Stimulated activated CD4-positive, alpha-beta T cell treated with anti-CD3 and anti-CD28 coated beads, TNF-alpha, amount 100 ng/mL, for 48 hours (primary cell): ENCODE measurements at places on chromosomes 7 and 10.
A peak's percentile ranks its signal among the peaks of the same experiment; 100 is the strongest.

GRCh38 chr10:86281396-86281795, 85.2 kb downstream of the GRID1 start:
- no peak for DNase-seq

- no peak for DNase-seq
Measured at GRCh38 chr7:149719050-149719899, 54.1 kb downstream of the ZNF467 start.

DNA sequence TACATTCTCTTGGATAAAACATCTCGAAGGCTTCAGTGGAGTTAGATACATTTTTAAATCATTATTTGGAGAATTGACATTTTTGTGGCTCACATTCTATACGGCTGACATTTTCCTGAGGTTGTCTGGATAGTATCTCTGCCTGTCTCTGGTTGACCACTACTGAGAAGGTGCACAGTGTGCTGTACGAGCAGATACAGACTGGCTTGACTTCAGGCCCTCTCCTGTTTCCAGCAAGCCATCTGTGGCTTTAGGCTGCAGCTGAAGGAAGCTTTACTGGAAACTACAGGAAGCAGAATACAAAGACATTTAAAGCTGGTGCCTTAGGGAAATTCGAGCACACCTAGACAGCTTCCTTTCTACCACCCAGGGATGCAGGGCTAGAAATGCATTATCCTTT, 39.3 kb upstream of the RSU1 start:
- DNase-seq, result no peak

- no peak for DNase-seq
Measured at GRCh38 chr7:46360811-46361210, 439.7 kb upstream of the IGFBP3 start.

DNA sequence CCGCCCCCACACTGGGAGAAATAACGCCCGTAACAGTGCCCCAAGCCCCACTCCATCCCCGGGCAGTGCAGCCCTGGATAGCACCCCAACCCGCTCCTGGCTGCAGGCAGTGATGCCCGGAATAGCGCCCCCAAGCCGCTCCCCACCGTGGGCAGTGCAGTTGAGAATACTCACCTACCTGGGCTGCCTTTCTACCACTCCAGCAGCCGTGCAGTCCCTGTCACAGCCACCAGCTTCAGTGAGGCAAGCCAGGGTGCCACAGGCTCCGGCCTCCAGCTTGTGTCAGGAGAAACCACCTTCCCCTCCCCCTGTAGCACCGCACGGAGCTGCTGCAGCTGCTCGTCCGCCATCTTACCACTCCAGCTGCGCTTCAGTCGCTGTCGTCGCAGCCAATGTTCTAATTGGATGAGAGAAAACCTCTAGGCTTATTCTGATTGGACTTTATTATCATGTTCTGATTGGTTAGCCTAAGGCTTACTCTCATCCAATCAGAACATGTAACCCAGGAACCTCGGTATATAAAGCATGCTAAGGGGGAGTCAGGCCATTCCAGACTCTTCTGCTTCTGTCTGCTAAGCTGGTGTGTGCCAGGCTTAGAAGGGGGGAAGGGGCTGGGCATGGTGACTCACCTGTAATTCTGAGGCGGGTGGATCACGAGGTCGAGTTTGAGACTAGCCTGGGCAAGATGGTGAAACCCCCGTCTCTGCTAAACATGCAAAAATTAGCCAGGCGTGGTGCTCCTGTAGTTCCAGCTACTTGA, 53.2 kb upstream of the ZNF33B start:
- DNase-seq, result no peak

GRCh38 chr7:142337054-142338001, 79.5 kb upstream of the PRSS58 start:
- no peak for DNase-seq

- DNase-seq, result no peak
Measured at GRCh38 chr7:117739085-117739484, 134.2 kb downstream of the CTTNBP2 start.

DNA sequence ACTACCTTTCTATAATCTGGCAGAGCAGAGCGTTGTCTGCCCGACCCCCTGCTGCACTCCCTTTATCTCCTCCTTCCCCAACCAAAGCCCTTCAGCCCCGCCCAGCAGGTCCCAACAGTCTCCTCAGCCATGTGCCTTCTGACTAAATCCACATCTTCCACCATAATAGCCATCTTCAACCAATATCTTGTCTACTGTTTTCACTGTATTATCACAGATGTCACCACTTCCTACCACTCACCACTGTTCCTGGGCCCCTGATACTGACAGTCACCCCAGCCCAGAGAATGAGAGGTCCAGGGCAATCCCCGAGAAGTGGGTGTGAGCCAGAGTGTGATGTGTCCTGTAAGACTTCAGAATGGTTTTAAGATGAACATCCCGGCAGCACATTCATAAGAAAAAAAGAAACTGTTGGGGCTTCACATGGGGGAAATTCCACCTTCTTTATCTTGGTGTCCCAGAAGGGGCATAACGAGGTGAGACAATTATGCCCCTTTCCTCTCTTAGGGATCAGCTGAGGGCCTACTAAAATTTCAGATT, 25.3 kb downstream of the CCDC6 start:
- peak; percentile 57 for DNase-seq

DNA sequence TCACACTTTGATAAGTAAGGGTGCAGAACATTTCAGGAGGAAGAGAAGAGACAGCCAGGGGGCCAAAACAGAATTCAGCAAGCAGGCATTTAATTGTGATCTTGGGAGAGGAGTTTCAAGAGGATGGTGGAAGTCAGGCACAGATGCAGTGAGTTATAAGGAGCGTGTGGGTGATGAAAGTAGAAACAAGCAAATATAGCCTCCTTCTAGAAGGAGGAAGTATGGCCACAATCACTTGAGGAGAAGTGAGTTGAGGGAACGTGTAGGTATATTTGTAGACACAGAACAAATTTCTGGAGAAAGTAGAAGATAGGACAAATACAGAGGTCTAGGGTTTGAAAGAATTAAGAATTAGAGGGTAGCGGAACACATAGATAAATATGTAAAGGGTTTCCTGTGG, 165.8 kb downstream of the CACNB2 start:
- DNase-seq, result no peak

- no peak for DNase-seq
Measured at GRCh38 chr7:135490783-135491182, 19.1 kb downstream of the CNOT4 start.

DNA sequence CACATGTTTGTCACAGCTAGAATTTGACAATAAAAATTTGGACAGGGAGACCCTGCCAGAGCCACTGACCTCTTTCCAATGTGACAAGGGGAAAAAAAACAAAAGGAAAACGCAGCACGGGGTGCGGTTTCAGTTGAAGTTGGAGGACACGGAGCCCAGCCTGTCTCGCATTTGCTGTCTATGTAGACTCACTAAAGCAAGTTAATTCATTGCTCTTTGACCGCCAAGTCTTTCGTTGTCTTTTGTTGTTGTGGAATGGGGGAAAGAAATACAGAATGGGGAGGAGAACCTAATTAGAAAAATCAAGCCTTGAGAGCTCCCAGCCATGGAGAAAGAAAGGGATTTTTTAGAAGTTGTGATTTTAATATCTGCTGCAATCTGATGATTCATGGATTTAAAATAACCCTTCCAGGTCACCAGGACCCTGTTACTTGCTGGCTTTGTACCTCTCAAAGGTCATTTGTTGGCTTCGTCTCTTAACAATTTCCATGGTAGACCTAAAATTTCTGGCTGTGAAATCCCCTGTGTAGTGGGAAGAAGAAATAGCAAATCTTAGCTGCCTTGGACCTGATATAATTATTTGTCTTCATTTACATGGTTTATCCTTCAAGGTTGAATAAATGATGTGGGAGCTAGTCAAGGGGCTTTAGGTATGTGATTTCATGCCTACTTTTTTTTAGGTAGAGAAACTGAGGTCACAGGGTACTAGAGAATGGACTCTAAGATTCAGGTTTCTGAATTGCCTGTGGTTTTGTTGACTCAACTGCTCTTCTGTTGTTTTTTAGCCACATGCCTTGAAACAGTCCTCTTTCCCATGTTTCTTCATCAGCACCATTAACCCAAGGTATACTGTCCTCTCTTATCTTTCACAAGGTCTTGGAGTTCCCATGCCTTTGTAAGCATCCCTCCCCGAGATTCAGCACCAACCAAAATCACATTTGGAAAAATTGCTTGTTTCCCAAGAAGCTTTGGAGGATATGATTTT, 78.7 kb downstream of the TCF7L2 start:
- no peak for DNase-seq

- no peak for DNase-seq
Measured at GRCh38 chr7:87866089-87866488, 10.1 kb downstream of the SLC25A40 start.

DNA sequence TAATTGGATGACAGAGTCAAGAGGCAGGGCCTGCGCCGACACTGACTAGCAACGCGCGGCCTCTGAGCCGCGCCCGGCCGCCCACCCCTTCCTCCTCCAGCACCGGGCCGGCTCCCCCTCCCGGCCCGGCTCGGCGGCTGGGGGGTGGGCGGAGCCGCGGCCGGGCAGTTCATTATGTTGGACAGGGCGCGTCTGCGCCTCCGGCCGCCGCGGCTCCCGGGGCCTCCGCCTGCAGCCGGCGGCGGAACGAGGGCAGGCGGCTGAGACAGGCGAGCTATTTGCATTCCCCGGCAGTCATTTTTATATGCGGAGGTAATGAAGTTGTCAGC, 106.7 kb downstream of the SNX10 start:
- peak; percentile 25 for DNase-seq
